ENCODE measurements at places on chromosomes 12 and 14.

DNA sequence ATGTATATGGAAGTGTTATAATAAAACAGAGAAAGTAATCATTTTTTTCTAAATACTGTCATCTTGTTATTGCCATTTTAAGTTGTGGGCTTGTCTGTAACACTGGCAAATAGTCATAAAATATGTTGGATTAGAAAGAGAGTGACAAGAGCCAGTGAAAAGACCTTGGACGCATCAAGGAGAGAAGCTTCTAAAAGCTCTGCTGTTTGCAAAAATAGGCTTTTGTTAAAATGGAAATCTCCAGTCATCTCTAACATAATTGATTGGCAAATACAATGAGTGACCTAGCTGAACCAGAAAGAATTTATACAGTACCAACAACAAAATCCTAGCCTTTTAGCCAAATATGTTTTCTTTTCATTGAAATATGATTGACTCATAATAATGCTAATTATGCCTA lies 245.8 kb upstream of the RMST start:
- no peak for DNase-seq

DNA sequence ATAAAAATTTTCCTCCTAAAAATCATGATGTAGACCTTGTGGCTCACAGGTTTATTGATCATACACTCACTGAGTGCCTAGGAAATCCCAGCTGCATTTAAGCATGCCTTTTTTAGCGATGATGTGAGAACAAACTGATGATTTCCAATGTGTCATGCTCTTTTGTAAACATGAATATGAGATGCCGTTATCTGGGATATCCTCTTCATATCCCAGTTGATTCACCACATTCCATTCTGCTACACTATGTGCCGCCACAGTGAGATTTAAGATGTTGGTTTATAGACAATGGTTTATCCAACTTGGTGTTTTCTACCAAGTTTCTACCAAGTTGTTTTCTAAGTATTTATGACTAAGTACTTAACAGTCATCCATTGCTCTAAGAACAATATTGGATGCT lies 5.2 kb downstream of the OR4E1 start:
- no peak for DNase-seq

DNA sequence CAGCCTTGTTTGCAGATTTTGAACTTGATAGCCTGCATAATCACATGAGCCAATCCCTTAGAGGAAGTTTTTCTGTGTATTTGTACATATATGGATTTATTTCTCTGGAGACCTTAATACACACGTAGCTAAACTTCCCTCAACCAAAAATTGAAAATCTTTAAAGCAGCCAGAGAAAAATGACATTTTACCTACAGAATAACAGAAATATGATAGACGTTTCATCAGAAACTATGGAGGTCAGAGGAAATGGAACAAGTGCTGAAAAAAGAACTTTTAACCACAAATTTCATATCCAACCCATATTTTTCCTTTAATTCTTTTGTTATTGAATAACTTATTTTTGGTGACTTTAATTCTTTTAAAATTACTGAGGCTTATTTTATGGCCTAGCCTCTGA lies 177.7 kb downstream of the CCDC91 start:
- no peak for DNase-seq

GRCh38 chr14:105182296-105183020 lies 1.3 kb upstream of the NUDT14 start:
- DNase-seq = no peak

DNA sequence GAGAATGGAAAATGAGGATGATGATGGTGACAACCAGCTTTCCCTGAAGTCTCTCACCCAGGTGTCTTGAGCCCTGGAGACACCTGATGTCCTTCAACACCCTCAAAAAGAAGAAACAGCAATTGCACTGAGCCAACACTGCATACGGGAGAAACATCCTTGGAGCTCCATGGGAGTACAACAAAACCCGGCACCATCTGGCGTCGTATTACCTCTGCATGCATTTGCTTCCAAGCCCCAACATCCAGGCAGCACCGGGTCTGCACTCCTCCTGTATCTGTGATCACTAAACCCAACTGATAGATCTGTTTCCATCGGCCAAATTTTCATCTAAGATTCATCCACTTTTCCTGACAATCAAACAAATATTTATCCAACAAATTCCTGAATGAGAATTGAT lies 249.9 kb downstream of the DPF3 start:
- no peak for DNase-seq

DNA sequence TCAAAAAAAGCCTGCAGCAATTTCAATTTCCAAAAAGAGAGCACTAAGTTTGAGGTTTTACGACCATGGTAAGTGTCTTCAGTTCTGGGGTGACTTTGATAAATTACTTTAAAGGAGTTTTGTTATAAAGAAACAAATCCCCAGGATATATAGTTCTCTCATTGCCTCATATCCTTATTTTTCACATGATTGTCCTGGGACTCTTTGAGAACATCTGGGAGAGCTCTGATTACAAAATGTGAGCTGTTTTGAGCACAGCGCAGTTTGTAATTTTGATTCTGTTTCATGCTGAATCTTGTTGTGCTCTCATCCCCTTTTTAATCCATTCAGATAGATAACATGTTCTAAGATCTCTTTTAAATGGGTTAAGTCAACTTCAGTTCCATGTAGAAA lies 67.7 kb upstream of the DCN start:
- DNase-seq = no peak

GRCh38 chr12:6899427-6899826 lies 5.2 kb upstream of the LRRC23 start:
- no peak for DNase-seq

GRCh38 chr12:106256524-106256923 lies 8.7 kb upstream of the CKAP4 start:
- no peak for DNase-seq

- DNase-seq = no peak
Observed at GRCh38 chr12:41234692-41235091, 46.6 kb downstream of the PDZRN4 start.

DNA sequence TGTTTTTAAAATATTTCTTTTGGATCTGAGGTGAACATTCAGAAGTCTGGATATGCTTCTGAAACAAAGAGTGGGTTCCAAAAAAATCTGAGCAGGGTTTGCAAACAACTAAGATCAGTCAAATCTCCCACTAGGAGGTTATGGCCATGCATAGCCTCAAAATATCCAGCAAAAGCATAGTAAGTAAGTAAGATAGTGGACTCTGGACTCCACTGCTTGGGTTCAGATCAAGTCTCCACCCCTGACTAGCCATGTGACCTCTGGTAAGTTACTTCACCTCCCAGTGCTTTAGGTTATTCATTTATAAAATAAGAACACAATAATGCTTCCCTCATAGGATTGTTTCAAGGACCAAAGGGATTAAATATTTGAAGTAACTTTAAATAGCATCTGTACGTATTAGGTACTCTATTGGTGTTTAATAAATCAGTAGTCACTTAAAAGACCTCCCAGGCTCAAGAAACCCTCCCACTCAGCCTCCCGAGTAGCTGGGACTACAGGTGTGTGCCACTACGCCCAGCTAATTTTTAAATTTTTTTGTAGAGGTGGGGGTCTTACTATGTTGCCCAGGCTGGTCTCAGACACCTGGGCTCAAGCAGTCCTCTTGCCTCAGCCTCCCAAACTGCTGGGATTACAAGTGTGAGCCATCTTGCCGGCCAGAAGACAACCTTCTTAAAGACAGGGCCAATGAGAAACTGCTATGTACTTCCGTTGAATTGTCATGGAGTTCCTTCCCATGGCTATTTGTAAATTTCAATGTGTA lies 95.7 kb upstream of the SOX5 start:
- DNase-seq = no peak

DNA sequence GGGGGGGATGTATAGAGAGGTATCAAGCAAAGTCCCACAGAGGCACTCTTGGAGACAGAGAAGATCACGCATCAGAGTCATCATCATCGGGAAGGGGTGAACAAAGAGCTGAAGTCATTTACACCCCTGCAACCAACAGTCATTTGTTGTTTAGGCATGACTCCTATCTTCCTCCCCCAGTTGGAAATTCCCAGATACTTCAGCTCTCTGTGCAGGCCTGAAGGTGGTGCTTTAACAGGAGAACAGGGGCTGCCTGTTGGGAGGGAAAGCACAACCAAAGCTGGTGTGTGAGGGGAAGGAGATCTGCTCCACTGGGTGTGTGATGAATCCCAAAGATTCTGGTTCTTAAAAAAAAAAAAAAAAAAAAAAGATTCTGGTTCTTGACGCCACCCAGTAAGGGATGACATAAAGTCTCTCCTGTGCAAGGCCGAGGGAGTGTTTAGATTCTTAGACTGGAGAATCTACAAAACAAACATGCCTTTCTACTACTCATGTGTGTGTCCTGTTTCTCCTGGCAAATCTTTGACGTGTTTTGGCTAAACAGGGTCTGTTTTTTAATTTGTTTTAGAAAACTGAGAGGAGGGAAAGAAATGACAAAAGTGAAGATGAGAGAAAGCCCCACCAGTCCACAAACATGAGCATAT lies 121.0 kb upstream of the ARHGAP5 start:
- no peak for DNase-seq

GRCh38 chr12:14927267-14927666 lies 11.1 kb downstream of the ERP27 start:
- DNase-seq = no peak

DNA sequence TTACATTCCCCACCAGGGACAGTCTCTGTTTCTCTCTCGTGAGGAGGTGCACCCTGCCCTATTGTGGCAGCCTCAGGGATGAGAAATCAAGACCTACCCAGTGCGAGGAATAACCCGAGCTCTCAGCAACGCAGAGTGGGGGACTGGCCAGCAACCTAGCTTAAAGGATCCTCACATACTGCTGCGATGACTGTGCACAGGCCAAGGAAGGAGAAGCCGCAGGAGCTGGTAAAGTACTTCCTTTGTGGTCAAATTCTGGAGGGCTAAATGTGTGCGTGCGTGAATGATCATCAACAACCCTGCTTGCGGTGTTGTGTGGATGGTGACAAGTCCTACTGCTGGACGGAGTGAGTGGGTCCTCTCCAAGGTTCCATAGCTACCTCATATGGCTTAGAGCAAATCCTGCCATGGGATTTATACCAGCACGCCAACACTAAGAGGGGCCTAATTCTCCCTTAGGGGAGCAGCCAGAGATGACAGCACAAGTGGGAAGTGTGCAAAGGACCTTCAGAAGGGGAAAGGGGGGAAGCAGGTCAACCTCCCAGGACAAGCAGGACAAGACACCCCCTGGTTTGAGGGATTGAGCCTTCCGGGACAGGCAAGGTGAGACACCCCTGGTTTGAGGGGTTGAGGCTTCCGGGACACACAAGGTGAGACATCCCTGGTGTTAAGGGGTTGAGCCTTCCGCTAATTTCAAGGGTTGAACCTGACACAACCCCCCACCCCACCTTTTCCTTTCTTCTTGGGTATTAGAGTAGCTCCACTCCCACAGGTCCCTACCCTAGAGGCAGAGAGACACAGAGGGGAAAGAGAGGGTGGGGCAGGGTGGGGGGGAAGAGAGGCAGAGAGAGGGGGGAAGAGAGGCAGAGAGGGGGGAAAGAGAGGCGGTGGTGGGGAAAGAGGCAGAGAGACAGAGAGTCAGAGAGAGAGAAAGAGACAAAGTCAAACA lies 58.8 kb upstream of the AP4S1 start:
- no peak for DNase-seq

GRCh38 chr12:98618952-98619351 lies 25.5 kb downstream of the SLC25A3 start:
- no peak for DNase-seq

GRCh38 chr14:62364800-62365280 lies 602.6 kb downstream of the SNAPC1 start:
- no peak for DNase-seq

GRCh38 chr12:40142001-40142744 lies 36.3 kb upstream of the SLC2A13 start:
- no peak for DNase-seq

- DNase-seq = no peak
Observed at GRCh38 chr12:52027085-52027843, 20.5 kb downstream of the TAMALIN start.

GRCh38 chr12:30269496-30269895 lies 426.2 kb downstream of the IPO8 start:
- DNase-seq = no peak

DNA sequence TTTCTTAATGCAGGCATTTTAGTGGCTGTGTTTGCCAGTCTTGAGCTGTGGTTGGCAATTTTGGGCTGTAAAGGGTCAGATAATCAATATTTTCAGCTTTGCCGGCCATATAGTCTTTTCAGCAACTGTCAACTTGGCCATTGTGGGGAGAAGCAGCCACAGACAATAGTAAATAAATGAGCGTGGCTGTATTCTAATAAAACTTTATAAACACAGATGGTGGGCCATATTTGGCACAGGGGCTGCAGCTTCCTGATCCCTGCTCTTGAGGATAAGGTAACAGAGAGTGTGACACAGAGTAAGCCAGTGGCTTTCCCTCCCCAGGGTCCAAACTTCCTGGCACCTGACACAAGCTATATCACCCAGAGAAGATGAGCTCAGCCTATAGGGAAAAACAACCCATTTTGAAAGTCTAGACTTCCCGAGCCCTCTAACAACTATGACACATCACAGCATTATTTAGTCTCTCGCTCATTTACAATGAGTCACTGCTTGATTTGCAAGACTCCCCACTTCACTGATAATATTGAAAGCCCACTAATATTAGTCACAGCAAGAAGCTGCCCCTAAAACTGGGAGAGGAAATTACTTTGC lies 163.1 kb upstream of the TMPO start:
- DNase-seq = no peak

DNA sequence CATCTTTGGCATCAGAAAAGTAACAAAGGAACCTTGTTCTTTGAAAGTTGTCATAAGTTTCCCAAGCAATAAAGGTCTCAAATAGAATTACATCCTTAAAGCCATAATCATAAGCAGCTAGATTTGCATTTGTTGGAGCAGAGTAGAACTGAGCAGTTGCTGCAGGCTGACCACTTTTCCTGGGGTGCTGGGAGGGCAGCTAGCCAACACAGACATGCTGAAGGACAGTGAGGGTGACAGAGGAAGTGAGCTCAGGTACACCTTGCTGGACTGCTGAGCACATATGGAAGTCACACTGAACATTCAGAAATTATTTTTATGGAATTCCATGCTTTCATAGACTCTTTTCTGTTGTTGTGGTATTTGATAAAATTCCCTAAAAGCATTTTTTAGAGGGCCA lies 66.2 kb downstream of the MARK3 start:
- no peak for DNase-seq

DNA sequence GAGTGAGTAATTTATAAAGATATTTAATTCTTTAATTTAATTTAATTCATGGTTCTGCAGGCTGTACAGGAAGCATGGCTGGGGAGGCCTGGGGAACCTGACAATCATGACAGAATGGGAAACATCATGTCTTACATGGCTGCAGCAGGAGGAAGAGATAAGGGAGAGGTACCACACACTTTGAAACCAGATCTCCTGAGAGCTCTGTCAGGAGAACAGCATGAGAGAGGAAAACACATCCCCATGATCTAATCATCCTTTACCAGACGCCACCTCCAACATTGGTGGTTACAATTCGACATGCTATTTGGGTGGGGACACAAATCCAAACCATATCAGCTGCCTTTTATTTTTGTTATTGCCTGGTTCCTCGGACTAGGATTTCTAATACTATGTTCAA lies 928.6 kb downstream of the TMEM121 start:
- DNase-seq = no peak

- DNase-seq = no peak
Observed at GRCh38 chr12:75996861-75997447, 34.6 kb downstream of the PHLDA1 start.

GRCh38 chr14:20742132-20742531 lies 3.6 kb upstream of the EDDM3A start:
- DNase-seq = no peak

GRCh38 chr12:12216349-12217017 lies 50.4 kb downstream of the LRP6 start:
- no peak for DNase-seq
